ENCODE measurements at places on chromosomes 3 and 15.
A peak's percentile ranks its signal among the peaks of the same experiment; 100 is the strongest.

GRCh38 chr3:45343947-45344346, 44.4 kb upstream of the LARS2 start:
- DNase-seq = no peak

- no peak for DNase-seq
These were observed 53.3 kb downstream of the OSBPL10 start for GRCh38 chr3:31927811-31928210.

DNA sequence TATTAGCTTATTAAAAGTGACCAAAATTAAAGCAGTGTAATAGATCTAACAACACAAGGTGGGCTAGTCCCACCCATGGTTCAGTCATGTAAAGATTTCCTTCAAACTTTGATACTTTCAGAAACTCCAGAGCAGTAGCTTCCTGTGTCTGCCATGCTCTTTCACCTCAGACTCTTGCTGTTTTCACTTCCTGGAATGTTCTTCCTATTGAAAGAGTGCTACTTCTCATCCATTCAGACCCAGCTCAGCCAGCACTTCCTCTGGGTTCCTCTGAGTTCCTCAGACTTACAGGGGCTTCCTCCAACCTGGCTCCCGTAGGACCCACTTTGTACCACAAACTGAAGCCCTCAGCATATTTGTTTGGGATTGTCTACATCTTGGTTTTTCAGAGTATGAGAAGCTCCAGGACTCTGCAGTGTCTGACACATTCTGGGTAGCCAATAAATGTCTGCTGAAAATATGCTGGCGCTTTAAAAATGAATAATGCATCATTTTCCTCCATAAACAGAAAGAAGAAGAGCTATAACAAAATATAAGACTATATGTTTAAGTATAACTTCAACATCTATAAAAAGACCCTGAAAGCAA, 18.0 kb downstream of the NCEH1 start:
- no peak for DNase-seq

- no peak for DNase-seq
These were observed 43.2 kb upstream of the INSYN1 start for GRCh38 chr15:73796331-73796831.

DNA sequence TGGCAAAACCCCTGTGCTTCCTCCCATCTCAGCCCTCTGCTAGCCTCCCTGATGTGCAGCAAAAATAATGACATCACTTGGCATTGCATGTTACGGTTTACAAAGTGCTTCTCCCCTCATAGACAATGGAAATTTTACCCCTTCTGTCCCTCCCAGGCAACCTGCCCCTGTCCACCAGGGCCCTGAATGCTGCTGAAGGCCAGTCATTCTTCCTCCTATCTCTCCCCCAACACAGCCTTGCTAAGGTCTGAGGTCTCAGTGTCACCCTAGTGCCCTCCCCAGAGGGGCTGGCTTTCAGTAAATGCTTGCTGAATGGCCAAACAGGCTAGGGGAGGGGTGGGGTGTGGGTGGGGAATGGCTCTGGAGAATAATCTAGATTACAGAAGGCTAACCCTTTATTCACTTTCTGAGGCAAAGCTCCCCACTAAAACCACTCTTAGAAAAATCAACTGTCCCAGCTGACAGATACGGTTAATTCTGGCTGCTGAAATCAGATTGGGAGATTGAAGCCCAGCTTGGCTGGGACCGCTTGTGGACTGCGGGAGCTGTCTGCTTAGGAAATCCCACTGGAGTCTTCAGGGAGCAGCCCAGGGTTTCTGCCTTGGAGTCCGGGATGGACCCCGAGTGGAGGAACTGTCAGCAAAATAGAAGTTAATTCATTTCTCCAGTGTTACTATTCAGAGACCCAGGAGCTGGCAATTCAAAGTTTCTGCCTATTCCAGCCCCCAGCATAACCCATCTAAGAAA, 22.9 kb downstream of the ANP32A start:
- no peak for DNase-seq

- DNase-seq = no peak
These were observed 132.3 kb upstream of the RASGRP1 start for GRCh38 chr15:38696790-38697495.

- DNase-seq = no peak
These were observed 146.8 kb downstream of the SMAD6 start for GRCh38 chr15:66848686-66849392.

GRCh38 chr3:194034346-194035336, 101.3 kb upstream of the HES1 start:
- DNase-seq = no peak

- DNase-seq = no peak
These were observed 13.3 kb downstream of the PIK3R4 start for GRCh38 chr3:130733236-130733875.

GRCh38 chr3:16912400-16913263, 27.9 kb downstream of the PLCL2 start:
- no peak for DNase-seq

DNA sequence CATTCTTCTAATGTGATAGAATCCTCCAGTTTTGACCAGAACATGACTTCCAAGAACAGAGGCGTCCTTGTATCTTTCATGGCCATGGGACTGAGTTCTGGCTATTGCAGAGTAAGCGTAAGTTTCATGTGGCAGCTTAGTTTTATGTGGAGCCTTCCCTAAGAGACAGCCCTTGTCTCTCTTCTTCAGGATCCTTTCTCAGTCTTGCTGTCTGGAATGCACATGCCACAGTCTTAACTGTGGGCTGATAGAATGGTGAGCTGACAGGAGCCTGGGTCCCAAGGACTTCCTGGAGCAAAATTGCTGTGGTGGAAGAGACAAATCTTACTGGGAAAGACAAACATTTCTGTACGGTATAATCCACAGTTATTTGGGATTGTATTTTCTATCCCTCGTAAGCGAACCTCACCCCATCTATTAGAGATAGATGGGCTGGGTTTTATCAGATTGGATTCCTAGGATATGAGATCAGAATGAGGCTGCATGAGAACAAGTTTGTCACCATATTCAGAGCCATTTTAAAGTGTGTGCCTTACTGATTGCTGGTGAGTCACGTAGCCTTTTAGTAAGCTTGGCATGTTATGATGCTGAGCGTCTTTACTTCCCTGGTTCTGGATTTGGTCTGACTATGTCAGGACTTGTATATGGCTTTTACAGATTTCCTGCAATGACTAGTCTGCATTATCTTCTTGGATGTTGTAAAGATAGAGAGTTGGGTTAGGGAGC, 32.8 kb downstream of the CDIN1 start:
- no peak for DNase-seq

- no peak for DNase-seq
These were observed 1.9 kb upstream of the TRIM71 start for GRCh38 chr3:32815841-32816438.

GRCh38 chr3:11498646-11499045, 145.1 kb downstream of the VGLL4 start:
- DNase-seq = no peak

DNA sequence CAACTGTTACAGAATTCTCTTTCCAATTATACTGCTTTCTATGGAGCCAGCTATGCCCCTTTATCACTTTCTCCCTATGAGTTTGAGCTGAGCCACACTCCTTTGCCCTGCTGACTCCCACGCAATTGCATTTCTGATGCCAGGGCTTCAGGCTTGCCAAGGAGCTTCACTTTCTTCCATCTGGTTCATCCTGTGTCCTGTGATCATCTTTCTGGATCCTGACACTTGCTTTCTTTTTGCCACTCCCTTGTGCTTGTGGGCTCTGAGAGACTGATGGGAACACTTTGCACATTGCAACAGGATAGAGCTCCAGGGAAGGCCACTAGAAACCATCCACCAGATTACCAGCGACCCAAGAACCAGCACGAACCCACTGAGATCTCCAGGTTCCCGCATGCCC, 77.0 kb upstream of the SEC13 start:
- no peak for DNase-seq

- no peak for DNase-seq
These were observed 62.3 kb downstream of the SYNM start for GRCh38 chr15:99167201-99167600.

GRCh38 chr3:122681284-122681973, 790 bp downstream of the PARP14 start:
- no peak for DNase-seq

GRCh38 chr15:74300057-74300795, 64.1 kb downstream of the CCDC33 start:
- DNase-seq = no peak

GRCh38 chr3:31234145-31234544, 298.6 kb upstream of the STT3B start:
- no peak for DNase-seq

DNA sequence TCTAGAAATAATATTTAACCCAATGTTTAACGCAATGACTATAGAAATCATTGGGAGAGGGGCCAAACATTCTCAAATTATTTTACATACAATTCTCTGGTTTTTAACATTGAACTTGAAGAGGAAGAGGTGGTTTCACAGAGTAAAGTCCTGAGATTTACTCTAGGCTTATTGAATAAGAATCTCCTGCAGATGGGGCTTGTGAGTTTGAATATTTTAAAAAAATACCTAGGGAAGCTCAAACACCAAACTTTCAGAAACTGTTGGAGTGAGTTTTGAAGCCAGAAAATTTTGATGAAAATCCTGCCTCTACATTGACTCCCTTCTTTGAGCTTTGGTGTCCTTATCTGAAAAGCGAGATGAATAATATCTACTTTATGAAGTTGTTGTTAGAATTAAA, 906.6 kb downstream of the TUSC7 start:
- no peak for DNase-seq

DNA sequence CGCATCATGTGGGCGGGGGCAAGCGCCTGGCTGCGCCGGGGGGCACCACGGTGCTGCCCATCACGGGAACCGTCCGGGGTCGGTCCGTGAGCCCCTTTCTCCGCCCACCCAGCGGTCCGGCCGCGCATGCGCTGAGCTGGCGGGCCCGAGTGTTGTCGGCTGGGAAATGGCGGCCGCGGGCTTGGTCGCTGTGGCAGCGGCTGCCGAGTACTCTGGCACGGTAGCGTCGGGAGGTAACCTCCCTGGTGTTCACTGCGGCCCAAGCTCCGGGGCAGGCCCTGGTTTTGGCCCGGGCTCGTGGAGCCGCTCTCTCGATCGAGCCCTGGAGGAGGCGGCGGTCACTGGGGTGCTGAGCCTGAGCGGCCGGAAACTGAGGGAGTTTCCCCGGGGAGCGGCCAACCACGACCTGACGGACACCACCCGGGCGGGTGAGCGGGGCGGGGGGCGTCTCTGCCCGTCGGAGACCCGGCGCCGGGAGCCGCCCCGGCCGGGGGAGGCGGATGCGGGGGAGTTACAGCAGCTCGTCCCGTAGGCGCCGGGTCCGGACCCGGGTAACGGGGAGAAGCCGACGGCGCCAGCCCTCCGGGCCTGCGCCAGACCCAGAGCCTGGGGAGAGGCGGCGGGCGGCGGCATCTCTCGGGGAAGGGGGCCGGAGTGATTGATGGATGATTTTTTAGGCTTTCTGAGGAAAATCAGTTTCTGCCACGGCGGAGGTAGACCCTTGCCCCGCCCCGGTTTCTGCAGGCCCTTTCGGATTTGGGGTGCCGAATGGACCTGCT, at the start of gene LRCH3:
TSS of gene LRCH3 (plus strand) at position 142 of the 779 bp plus-strand sequence. CDS start at position 167, 25 bp downstream.
- DNase-seq = peak; percentile 81

DNA sequence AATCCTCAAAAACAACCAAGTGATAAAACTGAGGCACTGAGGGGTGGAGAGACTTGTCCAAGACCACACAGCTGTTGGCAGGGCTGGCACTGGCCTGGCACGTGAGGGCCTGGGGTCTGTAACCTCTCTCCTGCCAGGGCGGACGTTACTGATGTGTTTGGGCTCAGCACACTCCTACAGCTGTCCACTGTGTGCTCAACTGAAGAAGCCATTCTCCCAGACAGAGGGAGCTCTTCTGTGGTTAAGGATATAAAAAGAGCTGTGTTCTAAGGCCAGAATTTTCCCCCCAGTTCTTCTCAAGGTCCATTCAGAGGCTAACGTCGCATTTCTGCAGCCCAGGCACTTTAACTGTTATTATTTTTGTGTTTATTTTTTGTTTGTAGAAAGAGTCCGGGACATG, 429.0 kb upstream of the ATP11B start:
- DNase-seq = no peak

DNA sequence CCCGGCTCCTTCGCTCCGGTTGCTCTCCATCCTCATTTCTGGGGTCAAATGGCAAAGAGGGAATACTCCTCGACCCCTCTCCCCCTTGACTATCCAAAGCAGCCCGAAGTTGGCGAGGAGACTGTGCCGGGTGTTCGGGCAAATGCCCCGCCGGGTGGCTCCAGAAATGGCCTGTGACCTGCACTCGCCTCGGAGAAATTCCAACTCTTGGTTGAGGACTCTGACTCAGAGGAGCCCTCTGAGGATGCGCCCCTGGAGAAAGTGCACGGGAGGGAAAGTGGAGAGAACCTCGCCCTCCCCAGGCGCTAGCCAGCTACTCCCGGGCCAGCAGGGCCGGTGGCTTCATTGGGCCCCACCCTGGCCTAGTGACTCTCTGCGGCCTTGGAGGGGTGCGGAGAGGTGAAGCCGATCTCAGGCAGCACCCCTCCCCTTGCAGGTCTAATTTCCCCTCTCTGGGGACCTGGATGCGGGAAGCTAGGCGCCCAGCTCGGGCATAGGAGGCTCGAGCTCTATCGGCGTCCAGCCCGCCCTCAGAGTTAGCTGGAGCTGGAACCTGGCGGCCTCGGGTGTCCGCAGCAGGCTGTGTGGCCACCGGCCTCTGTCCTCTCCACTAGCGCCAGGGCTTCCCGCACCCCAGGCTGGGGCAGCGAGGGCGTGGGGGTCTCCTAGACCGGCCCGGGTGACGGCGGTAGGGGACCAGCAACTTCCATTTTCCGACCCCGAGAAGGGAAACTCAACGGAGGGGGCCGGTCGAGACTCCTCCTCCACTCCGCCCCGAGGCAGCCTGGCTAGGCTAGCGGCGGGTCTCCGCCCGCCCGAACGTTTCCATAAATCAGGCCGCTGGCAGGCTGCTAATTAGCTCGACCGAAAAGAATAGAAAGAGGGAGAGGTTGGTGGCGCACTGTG, 29.4 kb downstream of the NR2F2 start:
- DNase-seq = no peak

DNA sequence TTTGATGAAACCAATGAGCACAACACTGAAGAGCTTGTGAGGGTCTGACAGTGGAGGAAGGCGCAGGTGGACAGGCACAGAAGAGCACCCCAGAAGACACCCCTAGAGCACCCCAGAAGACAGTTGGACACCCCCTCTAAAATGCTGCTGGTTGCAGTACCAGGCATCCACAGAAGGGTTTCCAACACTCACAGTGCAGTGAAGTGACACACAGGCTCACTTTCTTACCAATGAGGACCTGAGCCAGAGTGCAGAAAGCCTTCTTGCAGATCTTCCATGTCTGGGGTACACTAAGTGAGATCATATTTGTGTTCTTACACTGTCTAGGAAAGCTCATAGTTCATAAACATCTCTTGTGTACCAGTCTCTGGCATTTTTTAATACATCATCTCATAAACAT, 27.6 kb downstream of the CCNL1 start:
- DNase-seq = no peak

GRCh38 chr3:99948467-99949089, 130.9 kb downstream of the CMSS1 start:
- DNase-seq = no peak

DNA sequence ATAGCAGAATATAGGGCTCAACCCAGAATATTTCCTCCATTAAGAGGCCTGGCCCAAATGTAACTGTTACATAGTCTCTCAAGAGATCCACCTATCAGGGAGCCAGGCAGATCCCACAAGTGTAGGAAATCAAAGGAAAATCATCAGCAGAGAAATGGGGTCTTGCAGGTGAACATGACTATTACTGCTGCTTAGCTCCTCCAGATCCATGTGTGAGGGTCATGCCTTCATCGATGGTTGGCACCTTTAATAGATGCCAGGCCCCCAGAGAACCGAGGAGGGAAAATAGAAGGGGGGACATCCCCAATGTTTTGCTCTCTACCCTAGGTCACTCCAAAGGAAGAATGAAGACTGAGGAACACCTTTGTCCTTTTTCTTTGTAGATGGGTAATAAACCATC, 1029.9 kb upstream of the CADM2 start:
- DNase-seq = no peak

GRCh38 chr3:153096731-153097131, 65.3 kb upstream of the RAP2B start:
- no peak for DNase-seq
